ENCODE measurements at places on chromosomes 6 and 20. TPM values are rescaled to one million over a fixed set of nuclear protein-coding genes. Genes with fewer than 3 reads are reported as not detected.
A peak's percentile ranks its signal among the peaks of the same experiment; 100 is the strongest.

The HLA-DMB gene
- total RNA-seq: 15.2 TPM

GRCh38 chr20:44526129-44526528 lies 4.3 kb upstream of the SERINC3 start:
- H3K4me3 ChIP-seq: no peak overlapping the region
- no peak overlapping the region for H3K27ac ChIP-seq
- H3K36me3 ChIP-seq: no peaks in the 10 kb centered on the region
- no peak for DNase-seq
- H3K27me3 ChIP-seq: no peaks in the 10 kb centered on the region

- no peaks in the 10 kb centered on the region for H3K27me3 ChIP-seq
- no peak for DNase-seq
- H3K27ac ChIP-seq: no peak overlapping the region
- H3K36me3 ChIP-seq: no peaks in the 10 kb centered on the region
- H3K4me1 ChIP-seq: no peaks in the 10 kb centered on the region
Observed at GRCh38 chr20:51886341-51886740, 84.0 kb upstream of the SALL4 start.

The MACROD2 gene
- 8.0 TPM for total RNA-seq

DNA sequence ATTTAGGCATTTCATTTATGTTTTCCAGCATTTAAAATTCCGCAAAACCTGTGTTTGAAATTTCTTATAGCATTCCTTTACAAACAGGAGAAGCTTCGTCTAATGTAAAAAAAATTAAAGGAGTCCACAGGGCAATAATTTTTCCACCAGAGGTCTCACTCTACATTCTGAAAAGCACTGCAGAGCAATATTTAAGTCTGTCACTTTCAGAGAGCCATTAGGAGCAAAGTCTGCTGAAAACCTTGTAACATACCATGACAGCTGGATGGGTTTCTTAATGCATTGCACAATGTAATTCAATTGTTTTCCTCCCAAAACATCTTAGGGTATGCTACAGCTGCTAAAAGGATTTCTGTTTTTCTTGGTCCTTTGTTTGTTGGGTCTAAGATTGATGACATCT lies 18.0 kb downstream of the BAG2 start:
- H3K27me3 ChIP-seq: no peaks in the 10 kb centered on the region
- H3K4me3 ChIP-seq: no peak overlapping the region
- DNase-seq: no peak
- no peak overlapping the region for H3K27ac ChIP-seq
- H3K36me3 ChIP-seq: no peaks in the 10 kb centered on the region

DNA sequence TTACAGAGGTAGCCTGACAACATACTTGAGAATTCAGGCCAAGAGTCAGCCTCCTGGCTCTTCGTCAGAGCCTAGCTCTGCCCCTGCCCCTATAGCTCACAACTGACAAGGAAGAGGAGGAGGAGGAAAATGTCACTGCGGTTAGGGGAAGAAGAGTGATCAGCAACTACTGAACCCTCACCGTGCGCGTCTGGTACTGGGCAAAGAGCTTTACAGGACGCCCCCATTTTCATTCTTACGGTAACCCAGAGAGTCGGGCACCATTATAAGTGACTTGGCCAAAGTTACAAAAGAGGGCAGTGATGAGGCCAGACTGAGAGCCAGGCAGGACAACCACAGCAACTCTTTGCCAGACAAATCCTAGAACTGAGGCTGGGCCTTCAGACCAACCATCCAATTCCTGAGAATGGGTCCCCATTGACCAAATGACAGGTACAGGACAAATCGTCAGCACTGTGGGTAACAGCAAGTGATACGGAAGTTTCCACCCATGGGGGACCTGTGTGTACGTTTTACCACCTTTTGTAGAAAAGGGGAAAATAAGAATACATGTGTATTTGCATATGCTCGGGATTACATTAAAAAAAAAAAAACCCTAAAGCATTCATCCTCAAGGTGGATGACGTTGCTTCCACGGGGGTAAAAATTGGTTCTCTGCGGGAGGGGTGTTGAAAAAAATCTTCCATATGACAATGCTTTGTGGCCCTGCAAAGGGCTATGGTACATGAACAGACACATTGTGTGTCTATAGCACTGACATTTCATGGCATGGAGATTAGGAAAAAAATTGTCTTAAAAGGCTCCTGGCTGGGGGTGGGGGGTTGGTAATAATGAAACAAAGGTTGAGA lies 118.0 kb downstream of the NFATC2 start:
- no peak overlapping the region for H3K4me3 ChIP-seq
- no peak overlapping the region for H3K27ac ChIP-seq
- no peak for DNase-seq
- no peaks in the 10 kb centered on the region for H3K27me3 ChIP-seq

GRCh38 chr20:34237942-34238341 lies 3.3 kb upstream of the ASIP start:
- no peaks in the 10 kb centered on the region for H3K36me3 ChIP-seq
- DNase-seq: no peak
- H3K4me1 ChIP-seq: no peaks in the 10 kb centered on the region
- H3K27ac ChIP-seq: no peak overlapping the region
- H3K4me3 ChIP-seq: no peak overlapping the region

DNA sequence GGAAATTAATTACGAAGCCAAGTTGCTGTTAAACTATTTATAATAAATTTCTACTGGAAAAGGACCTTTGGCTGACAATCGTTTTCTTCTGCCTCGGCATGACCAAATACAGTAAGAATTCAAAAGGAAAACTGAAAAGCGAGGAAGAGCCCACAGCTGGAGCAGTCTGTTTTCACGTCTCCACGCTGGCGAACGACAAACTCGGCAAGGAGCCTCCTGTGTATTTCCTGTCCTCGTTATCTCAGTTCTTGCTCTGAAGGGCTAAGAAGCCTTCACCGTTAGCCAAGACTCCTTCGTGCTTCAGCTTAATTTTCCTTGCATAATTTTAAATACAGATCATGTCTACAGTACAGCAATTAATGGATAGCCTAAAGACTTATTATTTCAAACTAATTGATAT lies 214.3 kb upstream of the PLCB4 start:
- H3K27me3 ChIP-seq: no peaks in the 10 kb centered on the region
- no peaks in the 10 kb centered on the region for H3K36me3 ChIP-seq
- H3K4me1 ChIP-seq: no peaks in the 10 kb centered on the region
- no peak for DNase-seq
- peak overlapping the region; percentile 22 for H3K27ac ChIP-seq
- no peak overlapping the region for H3K4me3 ChIP-seq

All from prostate gland (tissue), 2 donors.